ENCODE measurements at places on chromosomes 4 and X.

DNA sequence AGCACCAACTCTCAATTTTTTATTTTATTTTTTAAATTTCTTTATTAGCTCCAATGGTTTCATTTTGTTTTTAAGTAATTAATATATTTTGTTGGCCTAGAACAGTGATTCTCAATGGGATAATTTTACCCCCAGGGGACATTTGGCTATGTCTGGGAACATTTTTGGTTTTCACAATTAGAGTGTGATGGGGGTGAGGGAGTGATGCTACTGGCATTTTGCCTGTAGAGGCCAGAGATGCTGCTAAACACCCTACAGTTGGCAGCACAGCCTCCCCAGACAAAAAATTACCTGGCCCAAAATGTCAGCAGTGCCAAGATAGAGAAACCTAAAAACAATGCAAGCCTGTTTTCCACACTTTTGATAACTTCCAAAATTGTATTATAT, 64.6 kb downstream of the HHIP start:
- DNase-seq, result no peak

- no peak for DNase-seq
Measured at GRCh38 chrX:69142788-69143469, 22.3 kb downstream of the PJA1 start.

DNA sequence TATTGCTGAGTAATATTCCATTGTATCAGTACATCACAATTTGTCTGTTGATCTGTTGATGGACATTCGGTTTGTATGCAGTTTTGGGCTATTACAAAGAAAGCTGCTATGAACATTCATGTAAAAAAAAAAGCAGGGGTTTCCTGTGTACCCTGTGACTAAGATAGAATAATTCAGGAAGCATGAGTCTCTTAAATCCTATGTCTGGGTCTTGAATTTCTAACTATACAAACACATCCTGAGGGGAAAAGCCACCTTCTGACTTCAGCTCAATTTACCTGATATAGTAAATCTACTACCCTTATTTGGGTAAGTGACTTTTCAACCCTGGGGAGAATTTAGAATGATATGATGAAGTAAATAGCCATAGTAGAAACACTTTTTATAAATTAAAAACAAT, 94.6 kb upstream of the FUNDC1 start:
- DNase-seq, result no peak

GRCh38 chr4:17013382-17014006, 115.0 kb upstream of the LDB2 start:
- DNase-seq, result no peak

- DNase-seq, result no peak
Measured at GRCh38 chr4:75496406-75496805, 17.8 kb downstream of the RCHY1 start.

- DNase-seq, result no peak
Measured at GRCh38 chr4:70392057-70392776, 5.5 kb upstream of the OPRPN start.

GRCh38 chr4:24862073-24862751, 50.6 kb downstream of the CCDC149 start:
- DNase-seq, result no peak

- no peak for DNase-seq
Measured at GRCh38 chr4:129839687-129840086, 743.7 kb downstream of the C4orf33 start.

DNA sequence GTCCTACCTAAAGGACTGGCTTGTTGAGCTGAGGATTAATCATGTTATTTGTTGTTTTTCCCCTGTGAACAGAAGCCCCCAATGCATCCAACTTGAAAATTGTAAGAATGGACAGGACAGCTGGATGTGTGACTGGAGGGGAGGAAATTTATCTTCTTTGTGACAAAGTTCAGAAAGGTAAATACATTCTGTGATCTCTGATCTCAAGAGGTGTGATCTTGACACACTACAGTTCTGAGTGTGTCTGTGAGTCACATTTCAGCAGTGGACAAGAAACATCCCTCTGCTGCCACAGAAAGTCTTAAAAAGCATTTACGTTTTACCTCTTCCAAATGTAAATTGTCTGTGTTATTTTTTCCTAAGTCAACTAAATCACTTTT, 79.3 kb downstream of the NFKB1 start:
- no peak for DNase-seq

- no peak for DNase-seq
Measured at GRCh38 chr4:48899950-48900349, 6.6 kb downstream of the OCIAD2 start.

- DNase-seq, result no peak
Measured at GRCh38 chr4:8078610-8079015, 80.0 kb downstream of the ABLIM2 start.

- no peak for DNase-seq
Measured at GRCh38 chr4:107468156-107468555, 251.9 kb downstream of the PAPSS1 start.

- DNase-seq, result no peak
Measured at GRCh38 chr4:184857441-184858121, 31.8 kb upstream of the ACSL1 start.

GRCh38 chr4:111400741-111401140, 744.5 kb upstream of the FAM241A start:
- peak; percentile 86 for DNase-seq

- no peak for DNase-seq
Measured at GRCh38 chr4:38015886-38016515, 55.8 kb downstream of the PTTG2 start.

DNA sequence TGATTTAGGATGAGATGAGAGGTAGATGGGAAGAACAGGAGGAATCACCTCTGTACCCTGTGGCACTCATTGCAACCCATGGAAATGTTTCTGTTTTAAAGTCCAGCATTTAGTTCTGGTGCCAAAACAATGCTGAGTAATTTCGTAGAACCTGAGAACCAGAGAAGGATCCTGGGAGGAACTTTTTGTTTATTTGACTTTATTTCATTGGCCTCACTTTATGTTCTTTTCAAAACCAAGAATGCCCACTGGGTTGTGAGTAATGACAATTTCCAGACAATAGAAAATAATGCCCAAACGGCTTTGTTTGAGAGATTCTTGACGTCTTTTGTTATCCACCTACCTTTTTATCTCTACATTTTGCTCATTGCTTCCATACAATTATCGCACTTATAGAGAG, 111.3 kb downstream of the SHROOM3 start:
- no peak for DNase-seq

DNA sequence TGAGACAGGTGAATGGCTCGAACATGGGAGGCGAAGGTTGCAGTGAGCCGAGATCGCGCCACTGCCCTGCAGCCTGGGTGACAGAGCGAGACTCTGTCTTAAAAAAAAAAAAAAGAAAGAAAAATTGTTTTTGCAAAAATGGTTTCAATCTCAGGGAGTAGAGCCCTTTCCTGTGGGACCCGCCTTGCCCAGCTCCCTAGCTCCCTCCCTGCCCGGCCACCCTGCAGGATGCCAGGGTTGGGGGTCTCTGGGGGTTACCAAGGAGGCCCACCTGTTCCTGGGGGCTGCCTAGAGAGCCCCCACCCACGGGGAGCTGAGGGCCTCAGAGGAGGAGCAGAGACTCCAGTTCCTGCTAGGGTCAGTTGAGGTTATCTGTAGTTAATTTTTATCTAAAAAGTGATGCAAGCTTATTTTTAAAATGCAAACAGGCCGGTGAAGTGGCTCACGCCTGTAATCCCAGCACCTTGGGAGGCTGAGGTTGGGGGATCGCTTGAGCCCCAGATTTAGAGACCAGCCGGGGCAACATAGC, 18.7 kb upstream of the PLCXD1 start:
- no peak for DNase-seq

GRCh38 chr4:7806338-7807090, 133.1 kb downstream of the AFAP1 start:
- peak; percentile 67 for DNase-seq

DNA sequence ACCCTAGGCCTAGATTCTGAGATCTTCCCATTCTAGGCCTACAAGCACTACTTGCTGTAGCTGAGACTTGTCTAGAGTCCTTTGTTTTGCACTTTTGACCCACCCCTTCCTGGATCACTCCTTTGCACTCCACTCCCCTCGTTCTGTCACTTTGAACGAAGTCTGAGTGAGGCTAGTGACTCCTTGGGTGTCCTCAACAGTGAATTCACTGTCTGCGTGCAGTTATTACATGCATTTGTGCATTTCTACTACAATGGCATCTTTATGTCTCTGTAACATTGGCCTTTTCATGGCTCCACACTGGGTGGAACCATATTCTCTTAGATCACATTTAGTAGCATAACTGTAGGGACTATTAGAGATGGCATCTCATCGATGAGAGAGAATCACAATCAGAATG, 50.5 kb downstream of the OCRL start:
- no peak for DNase-seq

- no peak for DNase-seq
Measured at GRCh38 chrX:26511589-26512363, 295.8 kb downstream of the MAGEB5 start.

DNA sequence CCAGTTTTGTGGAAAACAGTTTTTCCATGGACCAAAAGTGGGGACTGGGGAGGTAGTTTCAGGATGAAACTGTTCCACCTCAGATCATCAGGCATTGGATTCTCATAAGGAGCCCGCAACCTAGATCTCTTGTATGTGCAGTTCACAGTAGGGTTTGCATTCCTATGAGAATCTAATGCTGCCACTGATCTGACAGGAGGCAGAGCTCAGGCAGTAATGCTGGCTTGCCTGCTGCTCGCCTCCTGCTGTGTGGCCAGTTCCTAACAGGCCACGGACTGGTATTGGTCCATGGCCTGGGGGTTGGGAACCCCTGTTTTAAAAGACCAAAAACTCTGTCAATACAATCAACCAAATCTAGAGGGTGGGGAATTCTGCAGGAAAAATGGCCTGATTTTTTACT, 100.0 kb upstream of the EOLA2 start:
- no peak for DNase-seq

DNA sequence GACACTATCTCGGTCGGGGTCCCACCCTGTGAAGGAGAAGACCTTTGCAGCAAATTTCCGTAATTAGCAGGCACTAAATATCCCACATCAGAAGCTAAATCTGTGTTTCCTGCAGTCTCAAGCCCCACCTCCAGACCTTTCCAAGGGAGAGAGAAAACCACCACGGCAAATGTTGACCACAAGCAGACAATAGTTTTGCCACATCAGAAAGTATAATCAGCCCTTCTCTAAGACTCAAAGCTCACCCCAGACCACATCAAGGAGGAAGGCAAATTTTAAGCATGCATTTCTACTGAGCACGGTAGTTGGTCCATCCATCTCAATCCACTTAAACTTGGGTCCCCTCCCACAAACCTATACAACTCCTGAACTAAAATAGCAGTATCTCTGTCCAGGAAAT, 398.5 kb downstream of the GPM6A start:
- DNase-seq, result no peak

DNA sequence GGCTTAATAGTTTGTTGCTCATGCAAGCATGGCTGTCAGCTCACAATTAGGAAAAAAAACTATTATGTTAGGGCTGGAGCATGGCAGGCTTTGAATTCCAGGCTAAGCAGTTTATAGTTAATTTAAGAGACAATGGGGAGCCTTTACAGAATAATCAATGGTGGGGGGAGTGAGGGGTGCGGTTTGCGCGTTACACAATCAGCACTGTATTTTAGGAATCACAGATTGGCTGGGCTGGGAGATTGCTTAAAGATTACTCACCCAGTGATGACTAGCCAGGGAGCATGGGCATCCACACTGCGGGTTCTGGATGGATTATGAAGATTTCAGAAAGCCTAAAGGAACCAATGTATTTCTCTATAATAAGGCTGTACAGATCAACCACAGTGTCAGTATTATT, 186.6 kb downstream of the SOX3 start:
- DNase-seq, result no peak

DNA sequence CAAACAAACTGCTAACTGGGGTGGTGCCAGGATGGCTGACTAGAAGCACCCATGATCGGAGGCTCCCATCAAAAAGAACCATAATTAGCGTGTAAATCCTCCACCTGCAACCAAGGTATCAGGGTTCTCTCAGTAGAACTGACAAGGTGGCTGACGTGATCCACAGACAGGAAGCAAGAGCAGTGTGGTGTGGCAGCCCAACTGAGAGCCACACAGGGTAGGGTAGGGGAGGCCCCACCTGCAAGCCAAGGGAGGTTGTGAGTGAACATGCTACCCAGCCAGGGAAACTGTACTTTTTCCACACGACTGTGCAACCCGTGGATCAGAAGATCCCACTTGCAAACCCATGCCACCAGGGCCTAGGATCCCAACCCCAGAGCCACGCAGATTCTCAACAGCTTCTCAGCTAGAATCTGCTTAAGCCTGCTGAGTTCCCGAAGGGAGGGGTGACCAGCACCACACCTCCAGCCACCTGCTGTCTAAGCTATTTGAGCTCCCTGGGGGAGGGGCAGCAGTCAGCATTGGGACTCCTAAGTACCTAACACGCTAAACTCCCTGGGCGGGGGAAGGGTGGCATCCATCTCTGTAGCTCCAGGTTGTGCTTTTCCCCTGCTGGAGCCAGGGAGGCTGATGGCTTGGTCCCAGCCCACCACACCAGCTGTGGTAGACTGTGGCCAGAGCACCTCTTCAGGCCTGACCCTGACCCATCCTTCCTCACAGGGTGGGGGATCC, 425.1 kb downstream of the GPM6A start:
- no peak for DNase-seq
